ENCODE measurements at places on chromosomes 2 and 18.
A peak's percentile ranks its signal among the peaks of the same experiment; 100 is the strongest.

- DNase-seq, result no peak
Measured at GRCh38 chr2:56763683-56764082, 579.9 kb downstream of the CCDC85A start.

- DNase-seq, result no peak
Measured at GRCh38 chr2:12041236-12041635, 294.8 kb downstream of the LPIN1 start.

- DNase-seq, result no peak
Measured at GRCh38 chr2:173175222-173175621, 99.6 kb downstream of the MAP3K20 start.

- no peak for DNase-seq
Measured at GRCh38 chr18:70442933-70443332, 154.1 kb downstream of the SOCS6 start.

DNA sequence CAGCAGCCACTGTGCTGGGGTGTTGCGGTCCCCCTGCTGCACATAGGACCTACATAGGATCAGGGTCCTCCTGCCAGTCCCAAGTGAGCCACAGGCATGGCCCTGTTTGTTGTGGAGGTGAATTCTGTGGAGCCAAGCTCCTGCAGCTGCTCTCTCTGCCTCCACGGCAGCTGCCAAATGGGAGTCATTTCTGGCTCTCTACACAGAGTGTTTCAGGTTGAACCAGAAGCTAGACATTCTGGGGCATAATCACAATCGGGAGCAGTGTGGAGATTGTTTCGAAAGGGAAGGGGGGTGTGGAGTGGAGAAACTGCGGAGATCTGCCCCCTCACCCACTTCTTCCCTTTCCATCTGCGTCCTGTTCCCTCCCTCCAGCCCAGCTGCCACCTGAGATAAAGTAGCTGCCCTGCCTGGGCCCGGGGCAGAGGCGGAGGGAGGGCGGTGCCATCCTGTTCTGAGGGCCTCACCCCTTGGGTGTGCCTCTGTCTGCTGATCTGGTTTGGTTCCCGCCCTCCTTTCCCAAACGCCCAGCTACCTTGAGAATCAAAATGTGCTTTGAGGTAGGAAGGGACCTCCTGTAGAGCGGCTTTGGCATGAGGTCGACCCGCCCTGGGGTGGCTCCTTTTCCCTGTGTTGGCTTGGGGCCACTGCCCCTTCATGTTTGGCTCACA lies 139.4 kb downstream of the WDSUB1 start:
- DNase-seq, result no peak

GRCh38 chr2:119836455-119837142 lies 76.9 kb downstream of the PTPN4 start:
- DNase-seq, result no peak

DNA sequence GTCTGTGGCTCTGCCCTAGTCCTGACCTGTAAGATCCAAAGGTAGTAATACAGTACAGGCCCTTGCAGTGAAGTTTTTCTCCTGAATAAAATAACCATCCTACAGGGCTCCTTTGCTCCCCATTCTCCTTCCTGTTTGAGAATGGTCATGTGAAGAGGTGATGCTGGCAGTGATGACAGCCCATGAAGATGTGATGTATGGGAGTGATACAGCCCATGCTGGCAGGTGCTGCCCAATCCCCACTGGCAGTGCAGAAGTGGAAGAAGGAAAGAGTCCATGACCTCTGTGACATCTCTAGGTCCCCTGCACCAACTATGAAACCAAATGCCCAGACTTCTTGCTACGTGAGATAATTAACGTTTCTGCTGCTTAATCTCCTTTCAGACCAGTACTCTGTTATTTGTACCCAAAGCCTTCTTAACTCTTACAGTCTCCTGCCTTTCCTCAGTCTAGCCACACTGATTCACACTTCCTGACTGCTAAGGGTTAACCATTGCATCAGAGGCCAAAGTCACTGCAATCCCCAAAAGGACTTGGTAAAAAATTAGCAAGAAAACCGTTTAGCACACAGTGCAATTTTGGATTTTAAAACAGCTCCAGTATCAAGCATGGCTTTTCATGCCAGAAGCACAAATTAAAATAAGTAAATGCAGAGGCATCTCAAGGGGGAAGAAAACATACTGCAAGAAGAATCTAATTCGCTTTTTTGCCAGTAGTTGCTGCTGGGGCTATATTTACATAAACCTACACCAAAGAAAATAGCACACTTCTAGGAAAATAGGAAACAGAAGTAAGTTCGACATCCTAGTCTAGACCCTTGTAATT lies 98.0 kb downstream of the STK39 start:
- no peak for DNase-seq

GRCh38 chr2:208279236-208279635 lies 13.2 kb downstream of the PIKFYVE start:
- no peak for DNase-seq

- DNase-seq, result peak; percentile 58
Measured at GRCh38 chr2:25228848-25229278, 60.5 kb upstream of the POMC start.

DNA sequence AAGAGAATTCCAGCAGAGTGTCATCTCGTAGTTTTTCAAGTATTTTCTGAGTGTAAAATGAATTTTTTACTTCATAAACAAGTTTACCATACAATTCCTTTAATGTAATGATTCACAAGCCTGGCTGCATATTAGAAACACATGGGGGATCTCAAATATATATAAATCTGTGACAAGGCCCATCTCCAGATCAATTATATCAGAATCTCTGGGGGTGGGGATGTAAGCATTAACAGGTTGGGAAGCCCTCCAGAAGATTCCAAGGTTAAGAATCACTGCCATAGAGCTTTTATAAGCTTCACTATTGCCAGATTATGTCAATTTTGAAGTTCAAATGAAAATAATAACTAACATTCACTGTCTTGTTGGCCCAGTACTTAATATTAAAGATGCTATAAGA lies 111.2 kb downstream of the BAZ2B start:
- DNase-seq, result no peak

DNA sequence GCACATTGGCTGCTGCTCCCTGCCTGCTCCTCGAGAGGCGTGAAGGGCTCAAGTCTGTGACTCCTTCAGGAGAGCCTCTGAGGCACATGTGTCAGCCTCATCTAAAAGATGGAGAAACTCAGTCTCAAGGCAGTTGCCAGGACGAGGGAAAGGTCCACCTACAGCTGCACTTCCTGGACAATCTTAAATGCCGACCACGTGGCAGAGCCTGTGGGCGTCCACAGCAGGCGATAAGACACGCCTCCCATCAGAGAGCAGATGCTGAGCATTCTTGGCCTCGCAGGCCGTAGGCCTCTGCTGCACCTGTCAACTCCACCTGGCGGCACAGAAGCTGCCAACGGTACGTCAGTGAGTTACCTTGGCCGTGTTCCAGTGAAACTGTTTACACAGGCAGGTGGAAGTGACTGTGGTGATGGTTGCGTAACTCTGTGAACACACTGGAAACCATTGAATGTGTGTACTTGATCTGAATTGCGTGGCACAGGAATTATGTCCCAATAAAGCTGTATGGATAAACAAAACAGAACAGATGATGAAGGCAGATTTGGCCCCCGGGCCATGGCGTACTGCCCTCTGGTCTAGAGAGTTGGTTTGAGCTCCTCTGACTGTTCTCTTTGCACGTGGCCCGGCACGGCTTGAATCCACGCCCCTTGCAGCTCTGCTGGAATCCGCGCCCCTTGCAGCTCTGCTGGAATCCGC lies 114.5 kb downstream of the RNF144A start:
- no peak for DNase-seq

- DNase-seq, result no peak
Measured at GRCh38 chr2:52805901-52806410, 961.6 kb upstream of the CHAC2 start.

GRCh38 chr2:219335373-219335786 lies 2.8 kb upstream of the RESP18 start:
- DNase-seq, result no peak

GRCh38 chr18:68219274-68219673 lies 495.6 kb downstream of the TMX3 start:
- no peak for DNase-seq

DNA sequence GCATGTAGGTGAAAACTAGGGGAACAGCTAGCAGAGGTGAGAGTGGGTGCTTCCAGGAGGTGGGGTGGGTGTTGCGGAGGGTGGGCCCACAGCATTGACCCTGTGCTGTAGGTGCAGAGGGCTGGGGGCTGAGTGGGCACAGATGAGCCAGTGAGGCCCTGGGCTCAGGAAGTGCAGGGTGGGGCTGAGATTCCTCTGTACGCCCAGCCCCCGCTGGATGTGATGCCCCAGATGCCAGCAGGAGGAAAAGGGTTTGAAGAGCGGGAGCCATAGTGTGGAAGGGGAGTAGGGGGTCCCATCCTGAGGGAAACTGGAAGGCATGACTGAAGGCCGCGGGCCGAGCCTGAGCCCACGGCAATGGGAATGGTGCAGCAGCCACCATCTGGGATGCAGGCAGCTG lies 14.1 kb upstream of the OTOS start:
- DNase-seq, result no peak

GRCh38 chr2:219022616-219023015 lies 18.7 kb downstream of the CFAP65 start:
- no peak for DNase-seq

- no peak for DNase-seq
Measured at GRCh38 chr18:79022603-79023002, 43.0 kb downstream of the SALL3 start.

DNA sequence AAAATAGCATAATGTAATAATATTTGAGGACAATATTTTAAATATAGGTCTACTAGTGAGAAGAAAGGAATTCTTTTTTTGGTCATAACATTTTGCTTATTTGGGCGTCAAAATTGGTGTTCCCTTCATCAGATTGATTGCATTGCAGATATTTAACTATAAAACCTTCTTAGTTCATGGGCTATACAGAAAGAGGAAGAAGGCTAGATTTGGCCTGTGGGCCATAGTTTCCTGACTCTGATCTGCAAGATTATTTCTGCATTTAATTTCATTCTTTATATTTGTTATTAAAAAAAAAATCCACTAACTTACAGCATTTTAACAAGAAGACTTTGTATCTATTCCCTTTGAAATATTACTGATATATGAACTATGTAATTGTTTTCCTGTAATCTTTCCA lies 31.9 kb downstream of the PIKFYVE start:
- DNase-seq, result no peak

- DNase-seq, result no peak
Measured at GRCh38 chr2:119819846-119820245, 60.1 kb downstream of the PTPN4 start.

GRCh38 chr2:213021971-213022899 lies 129.2 kb downstream of the IKZF2 start:
- no peak for DNase-seq

- DNase-seq, result peak; percentile 19
Measured at GRCh38 chr2:79393806-79394484, 118.9 kb upstream of the CTNNA2 start.

GRCh38 chr2:29060441-29060840 lies 13.9 kb downstream of the PCARE start:
- DNase-seq, result no peak

DNA sequence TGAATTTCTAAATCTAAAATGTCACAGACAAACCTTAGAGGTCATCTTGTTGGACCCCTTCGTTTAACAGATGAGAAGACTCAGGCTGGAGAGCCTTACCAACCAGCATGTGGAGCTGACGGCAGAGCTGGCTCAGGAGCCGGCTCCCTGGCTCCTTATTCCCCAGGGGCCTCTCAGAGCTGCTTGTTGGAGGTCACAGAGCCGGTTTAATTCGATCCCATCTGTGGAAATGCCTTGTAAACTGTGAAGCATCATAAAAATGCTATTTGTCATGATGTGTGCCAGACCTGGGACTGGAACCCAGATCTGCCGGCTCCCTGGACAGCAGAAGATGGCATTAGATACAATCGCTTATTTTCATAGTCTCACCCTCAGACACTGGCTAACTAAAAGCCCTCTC lies 8.2 kb upstream of the CIB4 start:
- peak; percentile 0 for DNase-seq

DNA sequence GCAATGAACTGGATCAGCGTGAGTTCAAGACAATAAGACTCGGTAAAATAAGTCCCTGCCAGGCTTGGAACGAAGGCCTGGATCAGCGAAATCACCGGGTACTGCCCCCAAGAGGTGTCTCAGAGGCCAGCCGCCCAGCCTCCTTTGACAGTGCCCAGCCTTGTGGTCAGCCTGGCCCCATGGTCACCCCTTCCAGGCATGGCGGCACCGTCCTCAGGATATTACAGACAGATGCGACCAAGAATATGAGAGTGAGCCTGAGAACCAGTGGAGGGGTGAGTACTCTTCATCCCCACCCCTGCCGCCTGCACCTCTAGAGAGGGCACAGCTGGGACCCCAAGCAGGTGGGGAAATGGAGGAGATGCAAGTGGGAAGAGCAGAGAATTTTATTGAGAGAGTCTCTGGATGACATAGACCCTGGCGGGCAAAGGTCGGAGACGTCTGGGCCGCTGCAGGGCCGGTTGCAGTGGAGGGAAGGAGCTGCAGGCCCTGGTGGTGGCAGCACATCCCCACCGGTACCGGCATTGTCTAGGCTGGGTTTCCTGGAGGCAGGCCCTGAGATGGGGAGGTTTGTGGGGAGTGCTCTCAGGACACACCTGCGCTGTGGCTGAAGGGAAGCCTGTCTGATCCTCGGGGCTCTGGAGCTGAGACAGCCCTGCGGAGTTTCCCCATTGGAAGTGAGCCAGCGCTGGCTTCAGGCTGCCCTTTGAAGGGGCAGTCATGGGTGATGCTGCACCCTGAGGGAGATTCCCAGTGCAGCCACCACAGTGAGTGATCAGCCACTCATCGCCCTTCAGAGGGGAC lies 190.0 kb downstream of the SEPTIN10 start:
- DNase-seq, result no peak

DNA sequence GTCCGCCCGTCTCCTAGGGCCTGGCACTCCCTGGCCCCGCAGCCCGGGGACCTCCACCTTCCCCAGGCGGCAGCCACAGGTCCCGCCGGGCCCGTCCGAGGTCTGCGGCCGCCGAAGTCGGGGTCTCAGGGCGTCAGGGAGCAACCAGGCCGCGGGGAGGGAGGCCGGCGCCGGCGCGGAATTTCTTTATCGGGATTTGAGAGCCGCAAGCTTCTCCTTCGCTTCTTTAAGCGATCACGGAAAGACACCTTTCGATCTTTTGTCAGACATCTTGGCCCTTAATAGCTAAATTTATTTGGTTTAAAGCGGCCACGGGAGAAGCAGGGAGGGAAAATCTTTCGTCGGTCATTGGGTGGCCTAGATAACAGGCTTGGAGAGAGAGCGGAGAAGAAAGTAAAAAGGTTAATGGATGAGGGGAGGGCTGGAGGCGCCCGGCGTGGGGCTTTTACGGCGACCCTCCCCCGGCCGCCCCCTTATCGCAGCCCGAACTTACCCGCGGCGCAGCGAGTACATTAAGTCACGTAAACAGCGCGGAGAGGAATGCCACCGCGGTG lies 4.3 kb upstream of the GATA6 start:
- no peak for DNase-seq

DNA sequence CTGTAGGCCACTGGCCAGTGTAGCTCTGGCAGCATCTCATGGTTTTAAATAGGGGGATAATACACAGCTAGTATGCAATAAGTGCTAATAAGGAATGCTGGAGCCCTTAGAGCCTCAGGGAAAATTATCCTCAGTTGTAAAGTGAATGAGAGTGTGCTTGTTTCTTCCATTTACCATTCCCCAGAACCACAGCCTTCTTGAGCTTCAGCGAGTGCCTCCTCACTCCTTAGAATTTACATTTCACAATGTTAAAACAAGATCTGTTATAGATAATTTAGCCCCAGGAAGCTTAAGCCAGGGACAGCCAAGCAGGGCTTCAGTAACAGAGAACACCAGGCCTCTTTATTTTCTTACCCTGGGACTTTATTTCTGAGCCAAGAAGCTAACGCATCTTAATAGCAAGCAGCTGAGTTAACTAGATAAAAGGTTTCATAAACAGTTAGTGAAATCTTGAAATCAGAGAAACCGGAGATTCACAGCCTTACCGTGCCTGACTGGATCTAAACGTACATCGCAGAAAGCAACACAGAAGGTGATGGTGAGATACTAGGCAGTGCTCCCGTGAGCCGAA lies 535.2 kb downstream of the TDRD15 start:
- no peak for DNase-seq

GRCh38 chr2:74566076-74566753 lies 11.7 kb downstream of the DOK1 start:
- no peak for DNase-seq
